HFFc6 (cell line): ENCODE measurements at places on chromosomes 7 and 10.
A peak's percentile ranks its signal among the peaks of the same experiment; 100 is the strongest.

GRCh38 chr7:69764147-69764546, 165.9 kb downstream of the AUTS2 start:
- no peak for DNase-seq

DNA sequence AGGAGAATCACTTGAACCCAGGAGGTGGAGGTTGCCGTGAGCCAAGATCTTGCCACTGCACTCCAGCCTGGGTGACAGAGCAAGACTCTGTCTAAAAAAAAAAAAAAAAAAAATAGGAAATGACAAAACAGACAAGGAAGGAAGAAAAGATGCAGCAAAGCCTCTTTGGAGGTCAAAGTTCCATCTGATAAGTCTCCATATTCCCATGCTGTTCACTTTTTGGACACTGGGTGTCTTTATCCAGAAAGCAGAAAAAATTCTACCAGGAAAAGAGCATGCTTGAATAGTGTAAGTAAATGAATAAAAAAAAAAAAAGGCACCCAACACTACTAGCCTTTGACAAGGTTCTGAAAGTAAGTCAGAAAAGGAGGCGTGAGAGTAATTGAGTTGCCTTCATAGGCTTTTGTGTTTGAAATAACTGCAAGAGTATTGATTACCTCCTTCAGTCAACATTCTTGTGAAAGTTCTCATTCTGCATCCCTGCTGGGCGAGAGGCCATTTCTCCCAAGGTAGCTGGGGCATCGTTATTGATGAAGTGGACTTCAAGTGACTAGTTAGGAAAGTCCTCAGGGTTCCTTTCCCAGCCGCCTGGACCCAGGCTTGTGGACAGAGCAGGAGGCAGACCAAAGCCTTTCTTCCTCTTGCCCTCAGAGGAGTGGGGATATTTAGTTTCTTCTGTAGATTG, 133.3 kb upstream of the KIF5B start:
- peak; percentile 64 for DNase-seq

GRCh38 chr10:93376372-93377293, 105.5 kb downstream of the MYOF start:
- DNase-seq, result peak; percentile 87

DNA sequence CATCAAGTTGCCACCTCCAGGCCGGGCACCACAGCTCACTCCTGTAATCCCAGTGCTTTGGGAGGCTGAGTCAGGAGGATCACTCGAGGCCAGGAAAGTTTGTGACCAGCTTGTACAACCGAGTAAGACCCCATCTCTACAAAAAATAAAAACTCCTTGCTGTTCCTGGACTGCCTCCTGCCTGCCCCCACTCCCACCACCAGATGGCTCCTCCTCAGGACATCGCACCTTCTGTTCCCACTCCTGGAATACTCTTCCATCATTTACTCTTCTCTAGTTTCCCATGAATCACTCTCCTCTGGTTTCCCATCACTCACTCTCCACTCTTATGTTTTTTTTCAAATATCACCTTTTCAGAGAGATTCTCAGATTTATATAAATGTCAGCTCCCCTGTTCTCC, 540.7 kb downstream of the CALN1 start:
- no peak for DNase-seq
